ENCODE measurements at places on chromosomes 12 and 14.

DNA sequence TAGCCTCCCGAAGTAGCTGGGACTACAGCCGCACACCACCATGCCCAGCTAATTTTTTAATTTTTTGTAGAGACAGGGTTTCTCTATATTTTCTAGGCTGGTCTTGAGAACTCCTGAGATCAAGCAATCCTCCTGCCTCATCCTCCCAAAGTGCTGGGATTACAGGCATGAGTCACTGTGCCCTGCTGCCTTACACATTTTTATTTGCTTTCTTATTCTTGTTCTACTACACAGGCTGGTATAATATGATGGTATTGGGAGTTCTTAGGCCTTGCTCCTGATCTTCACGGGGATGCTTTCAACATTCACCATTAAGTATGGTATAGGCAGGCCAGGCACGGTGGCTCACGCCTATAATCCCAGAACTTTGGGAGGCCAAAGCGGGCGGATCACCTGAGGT lies 21.2 kb downstream of the DGLUCY start:
- no peak for DNase-seq

- DNase-seq: no peak
Measured at GRCh38 chr14:24441904-24442239, 704 bp downstream of the SDR39U1 start.

DNA sequence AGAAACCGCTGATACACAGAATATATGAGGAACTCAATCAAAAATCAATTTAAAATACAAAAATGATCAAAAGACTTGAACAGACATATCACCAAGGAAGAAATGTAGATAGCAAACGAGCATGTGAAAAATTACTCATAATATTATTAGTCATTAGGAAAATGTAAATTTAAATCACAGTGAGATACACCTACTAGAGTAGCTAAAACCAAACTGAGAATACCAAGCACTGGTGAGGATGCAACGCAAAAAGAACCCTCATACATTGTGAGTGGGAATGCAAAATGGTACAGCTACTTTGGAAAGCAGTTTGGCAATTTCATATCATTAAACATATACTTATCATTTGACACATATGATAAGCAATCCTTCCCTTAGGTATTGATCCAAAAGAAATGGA lies 101.1 kb upstream of the ST8SIA1 start:
- no peak for DNase-seq

DNA sequence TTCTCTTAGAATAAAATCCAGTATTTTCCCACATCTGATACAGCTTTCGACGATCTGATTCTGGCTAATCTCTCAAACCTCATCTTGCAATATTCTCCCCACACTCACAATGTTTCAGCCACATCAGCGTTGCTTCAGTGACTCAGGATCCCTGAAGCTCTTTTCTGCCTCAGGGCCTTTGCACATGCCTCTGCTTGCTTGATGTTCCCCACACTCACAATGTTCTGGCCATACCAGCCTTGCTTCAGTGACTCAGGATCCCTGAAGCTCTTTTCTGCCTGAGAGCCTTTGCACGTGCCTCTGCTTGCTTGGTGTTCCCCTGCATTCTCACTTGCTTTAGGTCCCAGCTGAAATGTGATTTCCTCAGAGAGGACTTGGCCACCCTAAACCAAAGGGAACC lies 2.6 kb downstream of the C12orf42 start:
- no peak for DNase-seq

DNA sequence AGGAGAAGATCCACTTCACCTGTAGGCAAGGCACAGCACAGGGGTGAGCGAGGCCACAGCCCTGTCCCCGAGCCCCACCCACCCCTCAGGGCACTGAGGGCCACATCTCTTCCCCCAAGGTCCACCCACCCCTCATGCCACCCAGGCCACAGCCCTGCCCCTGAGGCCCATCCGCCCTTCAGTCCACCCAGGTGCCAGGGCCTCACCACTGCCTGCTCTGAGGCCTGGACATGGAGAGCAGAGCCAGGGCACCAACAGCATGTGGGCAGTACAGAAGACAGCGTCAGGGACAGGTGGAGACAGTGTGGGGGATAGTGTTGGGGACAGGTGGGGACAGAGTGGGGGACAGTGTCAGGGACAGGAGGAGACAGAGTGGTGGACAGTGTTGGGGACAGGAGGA lies 138.3 kb downstream of the TMEM121 start:
- no peak for DNase-seq

- no peak for DNase-seq
Measured at GRCh38 chr14:90062127-90062794, 467 bp downstream of the KCNK13 start.

- no peak for DNase-seq
Measured at GRCh38 chr14:100275214-100275613, 31.0 kb downstream of the SLC25A29 start.

DNA sequence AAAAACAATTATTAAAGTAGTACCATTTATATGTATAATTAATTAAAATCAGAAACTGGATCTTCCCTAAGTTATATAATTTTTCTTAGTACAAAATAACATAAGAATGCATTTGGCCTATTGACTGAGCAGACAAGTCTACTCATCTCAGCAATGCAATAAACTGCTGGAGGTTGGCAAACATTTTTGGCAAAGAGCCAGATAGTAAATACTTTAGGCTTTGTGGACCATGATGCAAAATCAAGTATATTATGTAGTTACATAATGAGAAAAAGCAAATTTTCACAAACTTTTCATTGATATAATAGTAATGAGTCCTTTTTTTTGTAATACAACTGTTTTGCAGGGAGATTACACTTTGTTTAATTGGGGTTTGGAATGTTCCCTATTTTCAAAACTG lies 30.9 kb downstream of the ERGIC2 start:
- peak; percentile 1 for DNase-seq

GRCh38 chr12:76464631-76465166 lies 94.9 kb downstream of the OSBPL8 start:
- DNase-seq: no peak

DNA sequence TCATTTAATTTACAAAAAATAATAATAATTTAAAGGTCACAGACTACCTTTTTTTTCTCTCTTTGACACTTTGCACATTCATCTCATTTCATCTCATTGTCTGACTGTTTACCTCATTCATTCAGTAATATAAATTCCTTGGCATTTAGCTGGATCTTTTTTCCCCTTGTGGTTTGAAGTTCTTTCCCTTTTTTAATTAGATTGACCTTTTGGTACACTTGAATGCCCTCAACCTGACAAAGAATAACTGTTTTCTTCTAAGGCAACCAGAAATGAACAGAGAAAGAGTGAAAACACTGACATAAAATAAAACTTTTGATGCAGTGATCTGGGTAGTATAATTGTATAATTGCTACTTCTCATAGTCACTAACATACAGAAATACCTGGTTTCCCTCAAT lies 774.9 kb upstream of the NOVA1 start:
- DNase-seq: no peak

DNA sequence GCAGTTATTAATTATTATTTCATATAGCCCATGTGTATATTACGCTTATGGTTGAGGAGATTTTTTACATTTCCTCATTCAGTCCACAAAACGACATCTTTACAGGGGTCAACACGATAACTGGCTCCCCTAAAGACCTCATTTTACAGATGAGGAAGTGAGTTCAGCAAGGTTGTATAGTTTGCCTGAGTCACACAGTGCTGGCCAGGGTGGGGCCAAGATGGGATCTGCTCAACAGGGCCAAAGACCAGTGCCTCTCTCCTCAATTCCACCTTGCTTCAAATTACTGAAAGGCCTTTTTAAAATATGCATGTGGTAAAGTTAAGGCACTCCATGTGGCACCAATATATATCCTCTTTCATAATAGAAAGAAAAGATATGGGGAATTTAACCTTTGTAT lies 13.1 kb downstream of the GRIN2B start:
- no peak for DNase-seq

- DNase-seq: no peak
Measured at GRCh38 chr12:107277855-107278254, 184.5 kb upstream of the CRY1 start.

- DNase-seq: no peak
Measured at GRCh38 chr12:49030119-49030518, 11.5 kb upstream of the PRKAG1 start.

DNA sequence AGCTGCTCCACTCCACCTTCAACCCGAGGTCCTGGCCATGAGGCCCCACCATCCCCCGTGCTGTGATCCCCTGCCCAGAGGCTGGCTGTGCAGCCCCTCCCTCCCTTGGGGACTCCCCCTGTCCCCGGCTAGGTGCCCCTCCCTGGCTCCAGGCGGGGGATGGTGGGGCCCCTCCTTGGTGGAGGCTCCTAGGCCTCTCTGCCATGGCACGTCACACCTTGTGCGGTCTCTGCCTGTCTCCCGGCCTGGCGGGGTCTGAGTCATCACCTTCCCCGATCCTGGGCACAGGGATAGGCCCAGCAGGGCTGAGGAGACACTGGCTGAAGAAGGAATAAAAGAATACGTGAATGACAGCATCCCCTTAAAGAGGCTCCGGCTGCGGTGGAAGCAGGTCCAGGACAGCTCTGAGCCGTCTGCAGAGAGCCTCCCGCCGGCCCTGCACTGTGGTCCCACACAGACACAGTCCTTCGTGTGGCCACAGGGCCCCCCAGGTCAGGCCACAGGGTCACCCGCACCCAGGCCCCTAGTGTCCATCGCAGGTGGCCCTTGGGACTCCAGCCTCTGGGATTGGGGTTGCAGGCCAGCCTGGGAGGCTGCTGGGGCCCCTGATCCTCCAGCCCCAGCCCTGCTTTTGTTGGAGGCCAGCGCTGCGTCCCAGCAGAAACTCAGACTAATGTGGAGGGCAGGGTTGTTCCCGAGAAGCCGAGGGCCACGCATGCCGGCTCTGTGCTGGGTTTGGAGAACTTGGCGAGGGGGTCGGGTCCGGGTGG lies 43.6 kb downstream of the KIF26A start:
- no peak for DNase-seq

GRCh38 chr14:71481021-71481654 lies 451.1 kb upstream of the RGS6 start:
- DNase-seq: no peak

- DNase-seq: no peak
Measured at GRCh38 chr14:83520837-83521236, 1987.2 kb upstream of the SEL1L start.

DNA sequence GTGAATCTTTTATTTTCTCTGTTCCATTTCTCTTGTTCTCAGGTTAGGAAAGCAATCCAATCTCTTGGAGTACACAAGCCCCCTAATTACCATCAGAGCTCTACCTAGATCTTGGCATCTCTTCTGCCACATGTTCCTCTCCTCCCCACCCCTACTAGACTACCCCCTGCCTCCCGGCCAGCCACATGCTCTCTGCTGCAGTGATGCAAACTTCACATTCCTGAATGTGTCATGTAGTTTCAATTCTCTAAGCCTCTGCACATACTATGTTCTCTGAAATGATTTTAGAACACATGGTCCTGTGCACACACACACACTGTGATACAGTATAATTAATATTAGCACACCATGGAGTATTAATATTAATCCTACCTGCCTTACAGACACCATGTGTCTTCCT lies 104.6 kb downstream of the EFCAB11 start:
- DNase-seq: no peak

- DNase-seq: peak; percentile 58
Measured at GRCh38 chr12:108511633-108512540, 3.2 kb upstream of the FICD start.

DNA sequence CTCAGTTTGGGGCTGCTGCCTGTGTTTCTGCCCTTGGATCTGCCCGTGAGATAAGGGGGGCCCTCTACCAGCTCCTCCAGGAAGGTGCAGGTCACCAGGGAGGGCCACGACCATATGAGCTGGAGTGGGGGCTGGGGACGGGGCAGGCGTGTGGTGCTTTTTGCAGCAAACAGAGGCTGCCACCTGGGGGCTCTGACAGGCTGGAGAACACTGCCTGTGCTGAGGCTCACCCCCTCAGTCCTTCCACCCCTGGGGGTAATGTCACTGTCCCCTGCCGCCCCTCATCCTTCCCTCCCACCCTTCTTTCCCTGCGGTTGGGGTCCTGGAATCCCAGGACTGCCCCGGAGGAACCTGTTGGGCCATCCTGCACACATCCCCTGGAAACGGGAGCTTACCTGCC lies 3.2 kb downstream of the PLD4 start:
- DNase-seq: no peak

GRCh38 chr14:23531391-23531790 lies 20.2 kb downstream of the ZFHX2 start:
- no peak for DNase-seq

DNA sequence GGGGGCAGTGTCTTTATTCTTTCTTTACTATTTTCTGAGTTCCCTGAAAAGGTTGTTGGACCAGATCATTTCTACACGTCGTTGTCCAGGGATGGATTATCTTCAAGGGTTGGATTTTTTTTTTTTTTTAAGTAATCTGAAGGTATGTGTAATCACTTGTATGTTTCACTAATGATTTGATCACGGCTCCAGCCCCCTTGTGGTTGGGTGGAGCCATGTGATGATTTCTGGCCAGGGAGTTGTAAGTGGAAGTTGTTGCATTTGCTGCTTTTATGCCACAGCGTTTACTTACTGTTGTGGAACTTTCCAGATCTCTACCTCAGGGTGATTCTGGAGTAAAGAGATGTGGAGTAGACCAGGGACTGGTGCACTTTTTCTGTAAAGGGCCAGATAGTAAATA lies 390.3 kb downstream of the AACS start:
- no peak for DNase-seq

- no peak for DNase-seq
Measured at GRCh38 chr12:30794020-30794419, 39.3 kb upstream of the CAPRIN2 start.

GRCh38 chr14:106506881-106507305 lies 980.5 kb downstream of the TMEM121 start:
- no peak for DNase-seq

GRCh38 chr12:27869567-27869966 lies 89.5 kb upstream of the MANSC4 start:
- DNase-seq: no peak

DNA sequence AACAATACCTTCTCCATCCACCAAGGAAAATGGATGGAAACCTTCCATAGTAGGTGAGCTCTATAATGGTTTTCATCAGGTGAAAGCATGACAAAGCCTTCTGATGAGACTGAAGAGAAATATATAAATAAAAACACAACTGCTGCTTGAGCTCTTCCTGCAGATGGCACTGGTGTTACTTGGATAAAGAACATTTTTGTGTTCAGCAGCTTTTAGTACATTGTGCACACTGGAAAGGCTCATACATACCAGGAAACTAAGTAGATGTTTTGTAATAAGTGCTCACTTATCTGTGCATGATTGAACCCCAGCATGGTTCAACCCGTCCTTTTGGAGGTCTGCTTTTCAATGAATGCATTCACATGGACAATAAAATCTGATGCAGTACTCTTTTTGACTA lies 357.3 kb upstream of the MIS18BP1 start:
- no peak for DNase-seq

All from NCI-H526 (cell line).